ENCODE measurements at places on chromosomes 5 and 9.

DNA sequence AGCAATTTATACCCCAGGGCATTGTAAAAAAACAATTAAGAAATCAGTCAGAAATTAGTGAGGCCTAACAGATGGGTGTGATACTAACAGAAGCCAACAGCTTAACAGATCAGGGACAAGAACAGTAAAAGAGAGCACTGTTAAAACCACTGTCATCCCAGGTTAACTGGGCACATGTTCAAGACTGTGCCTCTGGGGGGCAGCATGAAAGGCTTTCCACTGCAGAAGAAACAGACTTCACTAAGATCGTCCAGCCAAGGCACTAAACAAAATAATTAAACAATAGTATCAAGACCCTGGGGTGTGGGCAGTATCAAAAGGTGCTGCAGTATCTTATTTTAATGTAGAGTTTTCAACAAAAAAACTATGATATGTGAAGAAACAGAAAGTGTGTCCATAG is 43.5 kb downstream of the FBN2 start:
- no peak for DNase-seq

GRCh38 chr5:75891020-75891419 is 173.8 kb upstream of the POC5 start:
- DNase-seq, result no peak

- DNase-seq, result no peak
Measured at GRCh38 chr5:107639990-107640389, 30.7 kb downstream of the EFNA5 start.

DNA sequence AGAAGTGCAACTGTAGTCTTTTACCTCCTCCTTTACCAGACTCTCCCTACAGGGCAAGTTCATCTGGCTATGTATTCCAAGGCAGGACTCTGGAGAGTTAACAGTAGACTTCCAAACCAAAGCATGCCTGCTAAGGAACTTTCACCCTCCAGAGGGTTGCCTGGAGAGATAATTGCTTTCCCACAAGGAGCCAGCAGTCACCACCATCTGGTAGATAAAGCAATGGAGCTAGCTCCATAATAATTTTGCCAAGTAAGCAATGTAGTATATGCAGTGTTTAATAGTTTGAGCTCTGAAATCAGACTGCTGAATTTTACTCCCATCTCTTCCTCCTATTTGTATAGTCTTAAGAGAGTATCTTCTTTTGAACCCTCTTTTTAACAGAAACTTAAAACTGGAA is 566.8 kb upstream of the PTGER4 start:
- no peak for DNase-seq

DNA sequence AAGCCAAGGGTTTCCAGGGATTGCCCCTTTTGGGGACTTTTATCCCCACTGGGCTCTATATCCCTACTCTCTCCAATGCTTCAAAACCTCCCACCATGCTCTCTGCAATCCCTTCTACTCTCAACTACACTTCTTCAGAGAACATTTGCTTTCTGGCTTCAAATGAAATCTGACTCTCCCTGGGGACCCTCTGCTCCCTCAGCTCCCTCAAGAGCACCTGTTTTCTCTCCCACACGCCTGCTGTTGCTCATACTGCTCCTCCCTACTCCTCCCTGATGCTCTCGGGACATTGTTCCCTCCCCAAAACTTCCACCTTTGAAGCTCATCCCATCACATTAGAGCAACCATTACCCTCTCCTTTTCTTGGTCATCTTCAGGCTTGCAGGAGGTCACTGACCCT is 344.9 kb downstream of the CDK5RAP2 start:
- DNase-seq, result no peak

DNA sequence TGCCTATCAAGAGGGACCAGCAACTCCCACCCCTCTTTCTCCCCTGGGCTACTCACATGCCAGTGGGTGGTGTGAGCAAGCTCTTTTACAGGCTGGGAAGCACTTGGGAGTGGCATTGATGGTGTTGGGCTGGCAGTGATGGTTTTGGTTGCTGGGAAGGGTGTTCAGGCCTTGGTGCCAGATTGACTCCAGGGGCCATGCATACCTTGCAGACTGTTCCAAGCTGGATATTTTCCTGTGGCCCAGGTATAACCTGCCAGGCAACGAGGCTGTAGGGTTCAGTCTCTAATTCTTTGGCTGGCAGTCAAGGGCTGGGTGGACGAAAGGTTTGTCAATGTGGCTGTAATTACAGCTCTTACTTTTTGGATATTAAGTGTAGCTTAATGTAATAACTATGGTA is 177.3 kb downstream of the MACROH2A1 start:
- no peak for DNase-seq

DNA sequence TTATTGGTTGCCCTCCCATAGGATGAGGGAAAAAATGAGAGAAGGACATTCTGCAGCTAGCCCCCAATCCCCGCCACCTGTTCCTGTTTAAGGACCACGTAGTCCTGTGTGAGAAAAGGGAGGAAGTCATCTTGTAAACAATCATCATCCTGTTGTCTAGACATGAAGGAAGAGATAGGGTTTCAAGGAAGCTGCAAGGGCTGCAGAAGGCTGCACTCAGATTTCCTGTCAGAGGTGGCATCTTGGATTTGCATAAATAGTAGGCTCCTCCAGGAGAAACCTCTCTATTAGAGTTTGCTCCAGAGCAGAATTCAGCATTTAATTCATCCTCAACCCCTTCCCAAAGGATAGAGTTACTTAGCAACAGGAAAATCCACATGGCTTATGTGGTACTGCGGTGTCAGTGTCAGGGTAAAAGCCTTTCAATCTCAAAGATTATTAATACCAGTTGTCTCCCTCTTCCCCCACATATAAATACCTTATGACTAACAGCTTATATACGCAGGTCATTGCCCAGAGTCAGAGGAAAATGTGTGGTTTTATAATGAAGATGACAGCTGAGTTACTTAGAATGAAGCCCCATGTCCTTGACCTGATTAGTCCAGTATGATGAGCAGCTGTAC is 4.6 kb upstream of the DNAJC18 start:
- DNase-seq, result no peak

- DNase-seq, result peak; percentile 97
Measured at GRCh38 chr5:22541037-22541436, 312.1 kb downstream of the CDH12 start.

DNA sequence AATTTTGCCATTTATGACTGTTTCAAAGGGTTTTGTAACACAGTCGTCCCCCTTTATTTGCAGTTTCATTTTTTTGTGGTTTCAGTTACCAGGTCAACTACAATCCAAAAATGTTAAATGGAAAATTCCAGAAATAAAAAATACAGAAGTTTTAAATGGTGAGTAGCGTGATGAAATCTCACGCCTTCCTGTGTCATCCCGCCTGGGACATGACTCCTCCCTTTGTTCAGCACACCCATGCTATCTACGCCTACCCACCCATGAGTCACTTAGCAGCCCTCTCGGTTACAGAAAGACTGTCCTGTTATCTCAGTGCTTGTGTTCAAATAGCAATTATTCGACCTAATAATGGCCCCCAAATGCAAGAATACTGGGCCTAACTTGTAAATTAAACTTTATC is 765.3 kb upstream of the ADAMTS16 start:
- no peak for DNase-seq

GRCh38 chr9:79014929-79015699 is 556.7 kb upstream of the TLE4 start:
- DNase-seq, result no peak

DNA sequence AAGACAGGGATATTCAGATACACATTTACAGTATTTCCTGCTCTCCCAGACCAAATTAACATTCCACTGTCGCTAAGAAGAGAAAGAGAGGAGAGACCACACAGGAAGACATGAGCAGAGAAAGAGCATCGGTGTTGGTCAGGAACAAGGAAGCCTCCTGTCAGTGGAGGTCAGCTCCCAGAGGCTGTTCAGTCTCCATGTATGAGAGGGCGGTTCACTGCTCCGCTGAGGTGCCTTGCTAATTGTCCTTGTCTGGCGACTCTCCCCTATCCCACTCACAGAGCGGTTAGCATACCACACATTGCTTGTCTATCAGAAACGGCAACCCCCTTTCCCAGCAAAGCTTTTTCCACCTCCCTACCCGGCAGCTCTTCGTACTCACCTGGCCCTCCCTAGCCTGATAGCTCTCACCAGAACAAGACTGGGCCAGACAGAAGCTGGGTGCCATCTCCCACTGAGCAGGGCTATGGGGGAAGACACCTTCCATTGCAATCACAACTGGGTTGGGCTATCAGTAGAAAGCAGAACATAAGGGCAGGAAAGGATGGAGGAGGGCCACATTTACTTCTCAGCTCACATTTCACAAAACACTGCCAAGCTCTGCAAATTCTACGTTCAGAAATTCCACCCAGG is 58.6 kb upstream of the LMNB1 start:
- DNase-seq, result no peak

DNA sequence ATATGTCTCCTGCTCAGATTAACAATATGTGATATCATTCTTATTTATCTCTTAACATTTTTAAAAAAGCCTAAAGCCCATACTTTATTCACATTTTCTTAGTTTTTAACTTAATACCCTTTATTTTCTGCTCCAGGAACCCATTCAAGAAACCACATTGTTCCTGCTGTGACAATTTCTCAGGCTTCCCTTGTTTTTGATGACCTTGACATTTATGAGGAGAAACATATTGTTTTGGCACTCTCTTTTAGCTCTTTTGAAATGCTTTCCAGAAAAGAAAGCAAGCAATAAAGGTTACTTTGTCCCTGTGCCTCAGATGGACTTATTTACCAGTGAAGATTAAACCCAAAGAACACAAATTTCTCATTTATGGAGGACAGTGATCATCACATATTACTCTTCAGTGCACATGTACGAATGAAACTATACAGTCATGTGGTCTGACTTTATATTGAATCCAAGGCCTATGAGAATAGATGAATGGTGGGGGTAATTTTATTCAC is 261.5 kb upstream of the KLF9 start:
- no peak for DNase-seq

DNA sequence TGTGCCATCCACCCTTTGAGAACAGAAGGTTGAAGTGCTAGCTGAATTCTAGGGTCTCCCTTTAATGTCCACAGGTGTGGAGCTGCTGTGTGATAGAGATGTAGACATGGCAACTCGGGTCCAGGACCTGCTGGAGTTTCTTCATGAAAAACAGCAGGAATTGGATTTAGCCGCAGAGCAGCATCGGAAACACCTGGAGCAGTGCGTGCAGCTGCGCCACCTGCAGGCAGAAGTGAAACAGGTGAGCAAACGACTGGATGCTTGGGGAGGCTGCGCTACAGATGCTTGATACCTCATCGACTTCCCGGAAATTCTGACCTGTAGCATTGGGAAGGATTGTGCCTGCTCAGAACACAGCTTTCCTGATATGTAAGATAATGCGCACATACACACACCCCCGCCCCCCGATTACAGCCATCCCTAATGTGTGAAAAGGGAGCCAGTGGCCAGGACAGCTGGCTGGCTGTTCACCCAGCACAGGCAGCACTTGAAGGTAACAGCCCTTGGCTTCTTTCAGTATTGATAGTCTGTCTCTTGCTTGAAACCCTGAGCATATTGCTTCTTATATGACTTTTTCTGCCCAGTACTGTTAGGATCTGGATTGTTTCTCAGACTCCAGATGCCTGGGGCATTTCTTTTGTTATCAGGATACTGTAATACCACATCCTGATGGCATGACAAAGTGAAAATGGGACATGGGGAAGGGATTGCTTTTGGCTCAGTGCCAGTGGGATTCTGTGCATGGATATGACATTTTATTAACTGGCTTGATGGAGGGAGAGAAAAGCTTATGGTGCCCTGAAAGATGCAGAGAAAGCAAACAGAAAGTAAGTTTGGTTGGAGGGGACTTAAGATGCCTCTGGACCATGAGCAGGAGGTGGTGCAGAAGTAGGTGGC is 216.8 kb upstream of the OTULINL start:
- peak; percentile 53 for DNase-seq

DNA sequence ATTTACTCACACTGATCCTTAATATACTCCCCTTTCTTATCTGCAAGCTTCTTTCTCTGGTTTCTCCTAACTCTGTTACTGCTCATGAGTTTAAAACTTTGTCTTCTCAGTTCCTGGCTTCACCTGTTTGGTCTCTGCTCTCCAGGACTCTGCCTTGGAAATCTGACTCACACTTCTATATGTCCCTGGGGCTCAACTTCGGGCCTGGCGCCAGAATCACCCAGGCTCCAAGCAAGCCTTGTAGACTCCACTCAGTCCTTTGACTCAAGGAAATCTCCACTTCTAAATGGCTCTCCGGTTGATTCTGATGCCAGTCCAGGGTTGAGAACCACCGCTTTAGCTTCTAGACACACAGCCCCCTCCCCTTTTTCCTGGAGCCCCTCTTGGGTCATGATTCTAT is 57.8 kb downstream of the TMC1 start:
- no peak for DNase-seq

- DNase-seq, result no peak
Measured at GRCh38 chr5:97840643-97841042, 657.6 kb upstream of the RIOK2 start.

GRCh38 chr9:134491196-134491835 is 150.3 kb upstream of the COL5A1 start:
- no peak for DNase-seq

- DNase-seq, result no peak
Measured at GRCh38 chr5:181231432-181231831, 8.4 kb downstream of the TRIM41 start.

GRCh38 chr9:136238342-136238732 is 7.3 kb downstream of the QSOX2 start:
- no peak for DNase-seq

DNA sequence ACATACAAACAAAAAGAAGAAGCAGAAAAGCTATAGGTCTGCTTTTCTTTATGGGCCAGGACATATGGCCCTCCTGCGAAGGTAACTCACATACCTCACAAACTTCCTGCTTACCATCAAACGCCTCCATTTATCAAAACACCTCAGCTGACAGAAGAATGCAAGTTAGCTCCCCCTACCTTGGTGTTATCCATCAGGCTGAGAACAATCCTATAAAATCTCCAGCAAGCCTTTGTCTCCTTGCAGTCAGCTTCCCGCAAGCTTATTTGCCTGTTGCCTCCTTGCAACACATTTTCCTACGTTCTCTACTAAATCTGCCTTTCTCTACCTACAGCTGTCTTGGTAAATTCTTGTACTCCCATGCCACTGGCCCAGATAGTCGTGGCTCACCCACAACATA is 22.7 kb upstream of the PCA3 start:
- DNase-seq, result no peak

- DNase-seq, result peak; percentile 66
Measured at GRCh38 chr9:35776018-35776417, 15.4 kb upstream of the NPR2 start.

- no peak for DNase-seq
Measured at GRCh38 chr5:154728939-154729588, 26.1 kb upstream of the LARP1 start.

- DNase-seq, result no peak
Measured at GRCh38 chr9:78236551-78236910, 656 bp downstream of the CEP78 start.

DNA sequence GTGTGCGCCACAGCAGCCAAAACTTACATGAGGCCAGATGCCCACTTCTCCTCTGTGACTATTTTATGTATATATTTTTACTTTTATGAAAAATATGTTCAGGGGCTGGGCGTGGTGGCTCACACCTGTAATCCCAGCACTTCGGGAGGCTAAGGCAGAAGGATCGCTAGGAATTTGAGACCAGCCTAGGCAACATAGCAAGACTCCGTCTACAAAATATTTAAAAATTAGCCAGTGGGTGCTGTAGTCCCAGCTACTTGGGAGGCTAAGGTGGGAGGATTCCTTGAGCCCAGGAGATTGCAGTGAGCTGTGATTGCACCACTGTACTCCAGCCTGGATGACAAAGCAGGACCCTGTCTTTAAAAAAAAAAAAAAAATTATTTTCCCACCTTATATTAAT is 83.2 kb downstream of the RFK start:
- no peak for DNase-seq

- DNase-seq, result no peak
Measured at GRCh38 chr5:166561759-166562158, 1729.7 kb upstream of the WWC1 start.

All from COR-L47 (cell line).